ENCODE measurements at places on chromosomes 5 and 9. TPM values are rescaled to one million over a fixed set of nuclear protein-coding genes. Genes with fewer than 3 reads are reported as not detected.

WDR36 gene
- total RNA-seq = 52.3 TPM

SPAAR gene
- 0.07 TPM for total RNA-seq

CA9 gene
- total RNA-seq = not detected

SLC45A2 gene
- total RNA-seq = not detected

ROR2 gene
- total RNA-seq = 19.4 TPM

TAL2 gene
- total RNA-seq = not detected
